ENCODE measurements at places on chromosomes 7 and 10. TPM values are rescaled to one million over a fixed set of nuclear protein-coding genes. Genes with fewer than 3 reads are reported as not detected.

DNA sequence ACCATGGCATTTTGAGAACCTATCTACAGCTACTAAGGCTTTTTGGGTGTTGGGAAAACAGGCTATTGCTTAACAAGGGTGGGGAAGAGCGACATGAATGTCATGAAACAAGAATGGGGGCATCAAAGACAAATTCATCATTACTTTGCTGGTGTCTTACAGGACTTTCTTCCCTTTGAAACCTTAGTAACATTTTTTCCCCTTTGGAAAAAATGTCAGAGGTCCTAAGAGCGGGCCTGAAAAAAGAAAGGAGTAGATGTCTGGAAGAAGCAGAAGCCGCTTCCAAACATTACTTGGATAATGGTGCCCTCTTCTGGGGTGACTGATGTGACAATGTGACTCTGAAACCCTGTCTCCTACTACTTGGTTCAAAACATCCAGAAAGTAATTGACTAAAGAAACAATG is 3.8 kb upstream of the DDX50 start:
- peak; percentile 74 for DNase-seq

DNA sequence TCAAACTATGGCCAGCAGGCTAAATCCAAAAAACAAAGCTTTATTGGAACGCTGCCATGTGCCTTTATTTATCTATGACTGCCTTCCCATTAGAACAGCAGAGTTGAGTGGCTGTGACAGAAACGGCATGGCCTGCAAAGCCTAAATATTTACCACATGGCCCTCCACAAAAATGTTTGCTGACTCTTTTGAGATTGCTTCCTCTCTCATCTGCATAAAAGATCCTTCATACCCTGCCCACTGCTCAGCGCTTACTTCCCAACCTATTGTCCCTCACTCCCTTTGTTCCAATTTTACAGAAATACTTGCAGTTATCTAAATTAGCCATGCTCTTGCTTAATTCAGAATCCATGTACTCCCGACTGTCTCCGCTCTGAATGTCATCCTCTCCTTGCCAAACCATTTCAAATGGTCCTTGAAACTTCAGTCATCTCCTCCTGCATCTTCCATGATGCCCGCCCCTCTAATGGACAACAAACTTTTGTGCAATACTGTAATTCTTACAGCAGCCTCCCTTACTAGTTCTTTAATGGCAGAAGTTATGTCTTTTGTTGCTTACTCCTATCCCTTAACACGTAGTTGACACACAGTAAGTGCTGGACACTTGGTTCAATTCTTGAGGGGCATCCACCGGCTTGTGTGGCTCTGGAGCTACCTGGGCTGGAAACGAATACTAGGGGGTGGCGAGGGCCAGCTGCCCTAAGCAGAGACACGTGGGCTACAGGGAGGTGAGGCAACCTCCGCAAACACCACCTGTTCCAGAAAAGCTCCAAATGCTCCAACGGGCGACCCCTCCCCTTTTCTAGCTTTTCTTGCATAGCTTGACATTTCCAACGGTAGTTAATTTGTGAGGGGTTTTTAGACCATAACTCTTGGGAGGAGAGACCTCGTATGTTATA is 832 bp downstream of the XRCC2 start:
- peak; percentile 77 for DNase-seq

- no peak for DNase-seq
These were observed 84.7 kb upstream of the IFRD1 start for GRCh38 chr7:112365551-112365950.

The PIP gene
- polyA plus RNA-seq, result not detected

DNA sequence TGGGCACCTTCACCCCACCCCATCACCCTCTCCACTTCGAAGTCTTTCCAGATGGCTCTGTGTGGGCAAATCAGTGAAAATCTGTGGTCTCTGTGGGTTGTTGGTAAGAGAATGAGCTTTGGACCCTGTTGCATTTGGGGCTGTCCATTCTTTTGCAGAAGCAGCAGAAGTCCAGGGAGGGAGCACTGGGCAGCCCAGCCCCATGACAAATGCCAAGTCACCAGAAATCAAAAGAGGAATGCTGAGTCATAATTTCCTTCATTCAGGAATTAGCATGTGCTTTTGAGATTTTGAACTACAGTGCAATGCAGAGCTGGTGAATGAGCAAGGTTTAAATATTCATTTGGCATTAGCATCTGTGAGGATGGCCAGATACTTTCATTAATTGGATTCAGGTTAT is 556.2 kb downstream of the LRMDA start:
- no peak for DNase-seq

The RELN gene
- 17.2 TPM for polyA plus RNA-seq

The MYOF gene
- 44.5 TPM for polyA plus RNA-seq

DNA sequence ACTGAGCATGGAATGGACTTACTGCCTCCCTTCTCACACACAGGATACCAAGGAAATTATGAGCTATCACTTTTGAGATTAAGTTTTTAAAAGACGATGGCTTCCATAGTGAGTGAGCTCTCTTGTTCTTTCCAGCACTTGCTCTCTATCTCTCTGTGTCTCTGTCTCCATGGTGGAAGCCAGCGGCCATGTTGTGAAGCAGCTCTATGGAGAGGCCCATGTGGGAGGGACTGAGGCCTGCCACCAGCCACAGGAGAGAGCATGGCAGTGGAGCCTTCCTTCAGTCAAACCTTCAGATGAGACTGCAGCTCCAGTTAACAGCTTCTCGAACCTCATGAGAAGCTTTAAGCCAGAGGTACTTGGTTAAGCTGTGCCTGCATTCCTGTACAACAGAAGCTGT is 20.5 kb upstream of the PDIA4 start:
- no peak for DNase-seq

- DNase-seq, result no peak
These were observed 248.6 kb upstream of the TCERG1L start for GRCh38 chr10:131560166-131560565.

GRCh38 chr7:158802535-158803366 is 26.6 kb downstream of the ESYT2 start:
- DNase-seq, result no peak

- no peak for DNase-seq
These were observed at the start of gene CPVL for GRCh38 chr7:29146057-29146706. Gene CPVL (minus strand): TSS chr7:29146537. CDS start chr7:29121061, 25,476 bp downstream.

GRCh38 chr7:51029701-51030191 is 247.1 kb upstream of the GRB10 start:
- DNase-seq, result no peak

- DNase-seq, result no peak
These were observed 12.4 kb downstream of the SRGN start for GRCh38 chr10:69100136-69100872.

The ENO4 gene
- polyA plus RNA-seq, result 3.8 TPM

The MET gene
- polyA plus RNA-seq, result 25.0 TPM
